ENCODE measurements at places on chromosomes 1 and 21.

DNA sequence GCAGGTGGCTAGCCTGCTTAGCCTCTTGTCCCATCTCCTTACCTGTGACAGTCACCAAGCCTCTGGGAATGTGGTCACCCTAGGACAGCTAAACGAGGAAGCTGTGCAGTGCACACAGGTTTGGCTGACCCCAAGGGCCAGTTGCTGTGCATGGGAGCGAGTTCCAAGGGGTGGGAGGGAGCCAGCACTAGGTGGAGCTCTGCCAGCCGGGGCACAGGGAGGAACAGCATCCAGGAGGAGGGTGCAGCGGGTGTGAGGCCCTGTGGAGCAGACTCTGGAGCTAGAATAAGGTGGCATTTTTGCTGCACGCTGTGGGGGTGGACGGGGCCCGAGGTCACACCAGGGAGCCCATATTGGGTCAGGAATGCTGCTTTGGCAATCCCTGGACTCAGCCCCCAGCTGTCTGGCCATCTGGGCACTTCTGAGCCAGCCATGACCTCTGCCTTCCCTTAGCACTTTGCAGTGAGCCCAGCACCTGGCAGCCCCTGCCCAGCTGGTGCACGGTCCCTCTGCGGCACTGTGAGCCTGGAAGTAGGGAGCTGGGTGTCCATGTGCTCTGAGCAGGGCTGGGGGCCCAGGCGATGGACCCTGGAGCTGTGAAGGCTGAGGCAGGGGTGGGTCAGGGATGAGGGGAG is 8.7 kb downstream of the PDXK start:
- no peak for DNase-seq

- DNase-seq, result no peak
Measured at GRCh38 chr1:25780318-25781129, 19.5 kb upstream of the SELENON start.

GRCh38 chr1:7785108-7785507 is 1.0 kb downstream of the PER3 start:
- no peak for DNase-seq

DNA sequence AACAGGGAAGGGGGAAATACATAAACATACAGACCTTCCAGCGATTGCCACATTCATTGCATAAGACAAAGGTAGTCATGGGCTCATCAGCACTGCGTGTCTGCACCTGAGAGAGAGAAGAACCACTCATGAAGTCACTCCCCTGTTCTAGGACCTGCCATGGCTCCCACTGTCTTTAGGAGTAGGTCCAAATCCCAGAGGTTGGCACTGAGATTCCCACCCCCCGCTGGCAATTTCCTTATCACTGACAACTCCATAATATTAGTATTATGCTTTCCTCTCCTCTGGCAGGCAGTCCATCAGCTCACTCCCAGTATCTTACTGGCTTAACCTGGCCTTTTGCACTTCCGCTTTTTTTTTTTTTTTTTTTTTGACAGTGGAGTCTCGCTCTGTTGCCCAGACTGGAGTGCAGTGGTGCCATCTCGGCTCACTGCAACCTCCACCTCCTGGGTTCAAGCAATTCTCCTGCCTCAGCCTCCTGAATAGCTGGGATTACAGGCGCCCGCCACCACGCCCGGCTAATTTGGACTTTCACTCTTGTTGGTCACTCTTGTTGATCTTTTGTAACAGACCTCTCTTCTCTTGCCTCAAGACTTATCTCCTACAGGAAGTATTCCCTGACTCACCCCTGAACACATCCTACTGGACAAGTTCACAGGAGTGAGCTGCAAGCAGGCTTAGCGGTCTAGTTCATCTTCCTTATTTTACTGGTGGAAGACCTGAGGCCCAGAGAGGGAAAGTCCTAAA is 14.8 kb upstream of the ZNF436 start:
- DNase-seq, result no peak

DNA sequence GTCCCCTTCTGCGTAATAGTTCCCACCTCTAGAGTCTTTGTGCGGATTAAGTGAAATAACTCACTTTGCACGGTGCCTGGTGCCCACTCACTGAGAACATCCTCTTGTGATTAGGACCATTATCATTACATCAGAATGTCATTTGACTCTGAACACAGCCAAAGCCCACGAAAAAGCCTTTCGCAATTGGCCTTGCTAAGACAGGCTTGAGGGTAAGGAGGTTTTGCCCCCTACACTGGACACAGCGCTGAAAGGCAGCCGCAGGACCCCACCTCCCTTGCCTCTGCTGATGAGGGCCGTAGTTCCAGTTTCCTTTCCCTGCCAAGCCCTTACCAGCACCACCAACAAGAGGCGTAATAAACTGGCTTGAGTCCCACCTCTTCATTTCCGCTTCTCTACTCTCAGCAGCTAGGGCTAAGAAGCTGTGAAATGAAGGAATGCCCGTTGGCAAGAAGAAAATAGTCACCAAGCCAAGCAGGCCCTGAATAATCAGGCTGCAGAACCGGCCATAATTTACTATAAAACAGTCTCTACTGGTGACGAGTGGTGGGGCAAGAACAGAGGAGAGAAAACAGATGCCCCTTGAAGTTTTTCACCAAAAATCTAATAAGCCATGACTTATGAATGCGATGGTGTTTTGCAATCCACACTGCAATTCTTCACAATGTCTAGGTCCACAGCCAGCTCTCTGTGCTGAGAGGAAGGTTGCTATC is 53.1 kb downstream of the SH3GLB1 start:
- peak; percentile 39 for DNase-seq

GRCh38 chr21:44762221-44763049 is 39.2 kb downstream of the UBE2G2 start:
- no peak for DNase-seq

- no peak for DNase-seq
Measured at GRCh38 chr21:41593760-41594138, 85.8 kb upstream of the TMPRSS2 start.

DNA sequence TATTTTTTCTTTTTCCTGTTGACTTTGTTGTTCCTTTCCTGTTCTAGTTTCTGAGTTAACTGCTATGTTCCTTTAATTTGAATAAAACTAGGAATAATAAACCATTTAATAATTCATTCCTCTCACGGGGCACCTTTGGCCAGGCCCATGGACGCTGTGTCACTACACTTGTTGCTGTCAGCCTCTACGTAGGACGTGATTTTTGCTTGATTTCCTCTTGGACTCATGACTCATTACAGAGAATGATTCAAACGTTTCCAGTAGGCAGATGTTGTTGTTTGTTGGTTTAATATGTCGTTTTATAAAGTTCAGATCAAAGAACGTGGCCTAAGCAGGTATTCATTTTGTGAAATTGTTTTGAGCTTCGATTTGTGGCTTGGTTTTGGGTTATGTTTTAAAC is 9.1 kb upstream of the SLC19A1 start:
- no peak for DNase-seq

- no peak for DNase-seq
Measured at GRCh38 chr1:113784104-113784779, 25.0 kb upstream of the PHTF1 start.

DNA sequence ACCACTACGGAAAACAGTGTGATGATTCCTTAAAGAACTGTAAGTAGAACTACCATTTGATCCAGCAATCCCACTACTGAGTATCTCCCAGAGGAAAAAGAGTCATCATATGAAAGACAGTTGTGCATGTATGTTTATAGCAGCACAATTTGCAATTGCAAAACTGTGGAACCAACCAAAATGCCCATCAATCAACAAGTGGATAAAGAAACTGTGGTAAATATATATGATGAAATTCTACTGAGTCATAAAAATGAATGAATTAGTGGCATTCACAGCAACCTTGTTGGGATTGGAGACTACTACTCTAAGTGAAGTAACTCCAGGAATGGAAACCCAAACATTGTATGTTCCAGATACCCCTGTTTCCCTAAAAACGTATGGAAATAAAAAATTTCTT is 337.0 kb upstream of the PTBP2 start:
- DNase-seq, result no peak

DNA sequence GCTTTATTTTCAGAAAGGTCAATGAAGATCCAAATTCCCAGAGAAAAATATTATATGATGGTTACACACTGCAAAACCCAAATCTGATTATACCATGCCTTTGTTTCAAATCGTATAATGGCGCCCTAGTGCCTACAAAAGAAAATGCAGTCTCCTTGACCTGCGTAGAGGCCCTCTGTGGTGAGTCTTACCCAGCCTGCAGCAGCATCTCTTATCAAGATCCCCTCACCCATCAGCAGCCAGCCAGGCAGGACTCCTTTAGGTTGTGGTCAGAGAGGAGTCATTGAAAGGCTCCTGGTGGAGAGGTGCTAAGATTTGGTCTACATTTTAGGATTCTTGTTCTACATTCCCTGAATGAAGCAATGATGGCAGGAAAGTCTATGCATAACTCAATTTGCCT is 23.7 kb upstream of the DAB1 start:
- no peak for DNase-seq

DNA sequence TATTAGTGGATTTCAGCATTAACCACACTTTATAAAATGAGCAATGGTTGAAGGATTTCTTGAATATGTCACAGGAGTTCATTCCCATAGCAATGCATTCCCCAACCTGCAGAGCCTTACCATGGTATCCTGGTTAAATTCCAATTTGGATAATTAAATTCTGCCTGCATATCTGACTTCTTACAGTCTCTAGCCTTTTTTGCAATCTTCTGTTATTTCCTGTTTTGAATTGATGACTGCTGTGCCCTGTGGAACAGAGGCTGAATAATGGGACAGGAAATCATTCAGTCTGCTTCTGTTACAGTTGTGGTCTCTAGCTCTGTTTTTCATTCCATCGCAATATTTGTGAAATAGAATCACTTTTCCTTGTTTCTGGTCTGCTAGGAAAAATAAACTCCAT is 1823.9 kb downstream of the PLA2G4A start:
- DNase-seq, result no peak

DNA sequence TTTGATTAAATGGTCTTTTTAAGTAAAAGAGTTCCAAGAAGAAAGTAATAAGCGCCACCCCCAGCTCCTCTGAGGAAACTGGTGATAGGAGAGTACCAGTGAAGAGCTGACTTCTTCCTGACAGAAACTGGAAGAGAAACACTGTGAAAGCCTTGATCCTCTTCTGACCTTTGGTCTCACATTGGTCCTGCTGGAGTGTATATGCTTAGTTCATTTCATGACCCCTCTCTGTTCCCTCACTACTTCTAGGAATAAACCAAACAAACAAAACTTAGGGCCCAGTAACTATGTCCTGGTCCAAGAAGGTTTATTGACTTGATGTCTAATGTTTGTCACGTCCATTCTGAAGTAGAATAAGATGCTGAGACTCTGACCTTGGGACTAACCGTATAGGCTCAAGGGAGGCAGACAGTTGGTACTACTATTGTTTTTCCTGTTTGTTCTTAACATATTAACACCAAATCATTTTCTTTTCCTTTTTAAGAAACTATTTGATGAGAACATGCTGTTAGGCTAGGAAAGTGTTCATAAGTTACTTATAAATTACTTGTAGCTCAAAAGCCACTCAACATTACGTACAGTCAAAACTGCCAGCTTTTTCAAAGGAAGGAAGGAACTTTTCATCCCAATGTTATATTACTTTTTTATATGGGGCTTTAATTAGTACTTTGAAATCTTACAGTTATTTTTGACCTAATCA is 57.9 kb downstream of the MIER1 start:
- no peak for DNase-seq

DNA sequence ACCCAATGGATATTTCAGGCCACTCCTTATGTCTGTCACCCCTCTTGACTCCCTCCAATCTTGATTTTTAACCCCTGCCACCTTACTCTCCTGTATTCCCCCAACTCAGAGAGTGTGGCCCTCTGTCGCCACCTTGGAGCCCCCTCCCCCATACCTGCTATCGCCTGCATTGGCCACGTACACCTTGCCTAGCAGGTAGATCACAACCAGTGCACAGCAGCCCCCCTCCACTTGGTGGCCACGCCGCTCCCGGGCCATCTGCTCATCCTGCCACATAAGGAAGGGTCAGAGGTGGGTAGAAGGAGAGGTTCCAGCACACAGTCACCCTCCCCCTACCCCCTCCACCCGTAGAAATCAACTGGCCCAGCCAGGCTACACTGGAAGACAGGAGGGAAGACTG is 2.9 kb downstream of the PPM1J start:
- no peak for DNase-seq

DNA sequence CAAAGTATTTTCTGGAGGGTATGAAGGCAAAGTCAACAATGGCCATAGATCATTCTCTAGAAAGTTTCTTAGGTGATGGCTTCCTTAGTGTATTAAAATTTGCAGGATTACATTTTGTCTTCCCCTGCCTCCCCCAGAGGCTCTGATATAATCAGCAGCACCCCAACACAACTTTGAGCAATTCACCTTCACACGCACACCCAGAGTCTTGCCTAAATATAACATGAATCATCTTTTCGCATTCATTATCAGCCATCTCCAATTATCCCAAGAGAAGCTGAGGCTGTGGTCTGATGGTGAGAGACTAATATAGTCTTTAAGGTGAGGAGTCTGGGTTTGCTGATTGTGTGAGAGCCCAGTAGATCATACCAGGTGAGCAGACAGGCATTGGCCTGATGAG is 343.0 kb downstream of the RRAGC start:
- no peak for DNase-seq

DNA sequence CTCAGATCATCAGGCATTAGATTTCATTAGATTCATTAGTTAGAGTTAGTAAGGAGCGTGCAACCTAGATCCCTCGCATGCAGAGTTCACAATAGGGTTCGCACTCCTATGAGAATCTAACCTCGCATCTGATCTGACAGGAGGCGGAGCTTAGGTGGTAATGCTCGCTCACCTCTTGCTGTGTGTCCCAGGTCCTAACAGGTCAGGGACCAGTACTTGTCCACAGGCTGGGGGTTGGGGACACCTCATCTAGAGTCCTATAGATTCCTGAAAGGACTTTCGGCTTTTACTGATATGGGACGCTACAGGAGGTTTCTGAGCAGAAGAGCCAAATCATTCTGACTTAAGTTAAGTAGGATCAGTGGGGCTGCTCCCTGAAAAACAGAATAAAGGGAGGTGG is 91.4 kb downstream of the AKT3 start:
- no peak for DNase-seq

DNA sequence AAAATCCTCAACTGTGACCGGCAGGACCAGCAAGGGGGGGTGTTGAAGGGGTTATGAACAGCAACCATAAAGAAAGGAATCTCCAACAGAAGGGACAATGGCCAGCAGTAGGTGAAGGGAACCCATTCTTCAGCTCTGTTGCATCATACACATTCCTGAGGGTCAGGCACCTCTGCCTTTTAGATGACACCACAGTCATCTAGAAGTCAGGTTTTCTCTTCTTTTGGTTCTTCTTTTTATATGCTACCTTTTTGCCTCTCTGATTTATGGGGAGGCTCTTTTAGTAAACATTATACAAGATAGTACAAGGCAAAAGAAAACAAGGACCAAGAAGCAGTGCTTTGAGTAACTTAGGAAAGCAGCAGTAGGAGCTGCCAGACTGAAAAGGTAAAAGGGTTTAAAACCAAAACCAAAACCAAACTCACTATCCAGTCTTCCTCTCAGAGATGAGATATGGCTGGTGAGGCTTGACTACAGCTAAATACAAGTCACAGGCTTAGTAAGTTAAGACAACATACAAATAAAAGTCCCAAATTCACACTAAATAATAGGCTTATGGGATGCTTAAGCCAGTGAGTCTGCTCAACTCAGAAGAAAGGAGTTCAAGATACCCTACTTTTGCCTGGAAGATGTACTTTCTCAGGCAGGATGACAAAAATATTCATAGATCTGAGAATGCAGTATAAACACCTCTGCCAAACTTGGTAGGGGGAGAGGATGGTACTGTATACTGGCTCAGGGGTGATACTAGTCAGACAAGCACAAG is 4.1 kb downstream of the TEX38 start:
- no peak for DNase-seq

- no peak for DNase-seq
Measured at GRCh38 chr1:179921472-179921871, 33.1 kb upstream of the CEP350 start.

- DNase-seq, result no peak
Measured at GRCh38 chr1:230490436-230490835, 64.3 kb upstream of the PGBD5 start.

GRCh38 chr1:25037174-25038074 is 107.3 kb upstream of the RUNX3 start:
- no peak for DNase-seq
